ENCODE measurements at places on chromosomes 11 and 22.

- no peak for DNase-seq
These were observed 31.7 kb downstream of the FAM181B start for GRCh38 chr11:82701847-82702520.

GRCh38 chr11:68506908-68507307, 46.4 kb downstream of the PPP6R3 start:
- no peak for DNase-seq

DNA sequence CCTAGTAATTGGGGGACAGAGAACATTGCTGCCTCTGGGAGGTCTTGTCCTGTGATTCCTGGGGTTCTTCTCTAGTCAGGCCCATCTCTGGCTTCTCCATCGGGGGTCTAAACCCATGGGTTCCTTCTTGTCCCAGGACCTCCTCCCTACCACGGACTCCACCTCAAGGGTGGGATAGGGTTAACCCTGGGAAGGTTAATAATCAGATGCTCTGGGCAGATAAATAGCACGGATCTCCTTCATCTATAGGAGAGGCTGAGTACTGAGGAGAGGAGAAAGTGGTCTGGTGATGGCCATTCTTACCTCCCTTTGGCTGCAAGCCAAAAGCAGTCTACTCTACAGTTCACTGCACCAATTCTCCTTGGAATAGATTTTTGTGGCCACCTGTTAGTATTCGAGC, 10.5 kb downstream of the HEPHL1 start:
- no peak for DNase-seq

GRCh38 chr11:126637795-126638175, 282.3 kb downstream of the ST3GAL4 start:
- DNase-seq: no peak

- DNase-seq: no peak
These were observed 51.2 kb upstream of the SLC22A12 start for GRCh38 chr11:64539711-64540427.

DNA sequence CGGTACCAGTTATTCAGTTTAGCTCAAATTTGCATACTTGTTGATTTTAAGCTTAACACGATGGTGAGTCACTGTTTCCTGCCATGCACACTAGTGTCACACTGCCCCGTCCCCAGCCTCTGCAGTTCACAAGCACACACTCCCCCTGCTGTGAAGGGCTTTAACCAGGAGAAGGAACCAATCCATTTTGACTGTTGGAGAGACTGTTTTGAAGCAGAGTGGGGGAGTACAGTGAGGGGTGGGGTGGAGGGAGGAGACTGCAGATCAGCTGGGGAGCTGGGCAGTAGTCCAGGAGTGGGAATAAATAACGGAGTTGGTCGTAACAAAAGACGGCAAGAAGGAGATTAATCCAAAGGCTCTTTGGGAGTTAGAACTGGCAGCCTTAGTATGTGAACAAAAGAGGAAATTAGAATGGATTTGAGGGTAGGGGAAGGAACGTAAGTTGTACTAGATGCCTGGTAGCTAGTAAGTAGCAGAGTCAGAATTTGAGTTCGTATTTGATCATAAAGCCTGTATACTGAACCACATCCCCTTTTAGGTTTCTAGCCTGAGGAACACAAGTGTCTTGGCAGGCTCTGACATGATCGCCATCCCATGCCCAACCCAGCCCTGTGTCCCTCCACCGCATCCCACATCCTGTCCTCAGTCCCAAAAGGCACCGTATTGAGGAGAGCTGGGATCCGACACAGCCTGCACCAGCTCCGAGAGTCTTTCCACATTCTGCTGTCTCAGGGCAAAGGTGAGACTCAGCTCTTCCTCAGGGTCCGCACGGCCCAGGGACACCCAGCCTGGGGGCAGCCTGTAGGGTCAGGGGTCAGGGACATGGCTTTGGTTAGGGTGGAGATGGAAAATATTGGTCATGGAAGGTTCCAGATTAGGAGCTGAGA, 862 bp downstream of the TPP1 start:
- DNase-seq: no peak

GRCh38 chr22:20194681-20195593, 44.1 kb upstream of the CCDC188 start:
- DNase-seq: no peak

- no peak for DNase-seq
These were observed 37.5 kb downstream of the TNRC6B start for GRCh38 chr22:40215266-40215665.

DNA sequence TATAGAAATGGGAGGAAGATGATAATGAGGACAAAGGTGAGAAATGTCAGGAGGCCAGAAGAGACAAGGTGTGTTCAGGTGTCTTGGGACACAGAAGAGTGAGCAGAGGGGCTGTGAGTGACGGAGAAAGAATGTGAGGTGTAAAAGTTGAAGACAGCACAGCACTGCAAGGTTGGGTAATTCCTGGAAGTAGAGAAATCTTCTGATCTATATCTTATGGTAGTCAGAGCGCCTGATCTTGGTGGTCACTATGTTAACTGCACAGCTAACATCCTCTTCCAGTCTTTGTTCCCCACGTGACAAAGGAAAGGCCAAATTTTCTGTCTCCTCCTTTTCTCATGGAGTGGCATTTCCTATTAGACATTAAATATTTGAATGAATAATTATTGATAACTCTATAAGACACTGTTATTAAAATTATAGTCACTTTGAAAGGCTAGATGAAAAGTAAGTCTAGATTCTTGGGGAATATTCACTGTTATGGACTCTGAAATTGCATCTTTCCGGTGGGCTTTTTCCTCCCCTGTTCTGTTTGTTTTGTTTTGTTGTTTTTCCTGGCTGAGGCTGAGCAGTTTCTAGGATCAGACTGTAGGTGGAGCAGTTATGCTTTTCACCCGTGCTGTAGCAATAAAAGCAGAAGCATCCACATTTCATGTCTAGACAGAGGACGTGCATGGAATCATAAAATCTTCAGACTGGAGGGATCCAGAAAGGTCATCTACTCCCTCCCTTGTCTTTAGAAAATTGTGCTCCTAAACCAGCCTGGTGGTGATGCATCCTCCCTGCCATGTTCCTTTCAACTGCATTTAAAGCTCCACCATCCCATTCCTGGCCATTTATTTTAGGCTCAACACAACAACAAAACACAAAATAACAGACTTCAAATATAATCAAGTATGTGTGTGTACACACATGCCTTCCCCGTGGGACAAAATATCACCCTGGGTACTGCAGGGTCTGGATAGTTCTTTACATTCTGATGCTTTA, 26.6 kb downstream of the SC5D start:
- DNase-seq: no peak

GRCh38 chr11:12099132-12099873, 11.1 kb upstream of the MICAL2 start:
- DNase-seq: no peak

- no peak for DNase-seq
These were observed 137.4 kb downstream of the NAV2 start for GRCh38 chr11:19849947-19850593.

- no peak for DNase-seq
These were observed 220.4 kb upstream of the RAG2 start for GRCh38 chr11:36818410-36818809.

GRCh38 chr11:45959851-45960250, 37.4 kb downstream of the LARGE2 start:
- no peak for DNase-seq

DNA sequence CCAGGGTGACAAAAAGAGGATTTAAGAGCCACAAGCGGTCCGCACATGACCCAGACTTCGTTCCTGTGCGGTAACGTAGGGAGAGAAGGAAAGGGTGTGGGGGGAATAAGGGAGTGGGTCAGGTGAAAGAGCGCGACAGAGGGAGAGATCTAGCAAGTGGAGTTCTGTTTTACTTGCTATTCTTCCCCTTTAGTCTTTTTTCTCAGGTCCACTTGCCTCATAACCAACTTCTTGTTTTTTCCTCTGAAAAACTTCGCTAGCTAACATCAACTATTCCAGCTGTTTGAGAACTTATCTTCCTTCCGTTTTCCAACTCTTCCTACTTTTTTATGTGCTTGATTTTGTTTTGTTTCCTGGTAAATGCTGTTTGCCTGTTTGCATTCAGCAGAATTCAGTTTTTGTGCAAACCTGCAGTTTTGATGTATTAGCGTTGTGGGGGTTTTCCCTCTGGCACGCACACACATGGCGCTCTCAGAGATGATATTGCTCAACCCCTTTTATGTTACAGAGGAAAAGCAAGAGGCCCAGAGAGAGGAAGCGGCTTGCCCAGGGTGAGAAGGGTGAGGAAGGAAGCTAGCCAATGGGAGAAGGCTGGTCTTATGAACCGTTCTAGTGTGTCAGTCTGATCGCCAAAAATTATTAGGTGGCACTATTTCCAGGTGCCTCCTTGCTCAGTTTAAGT, 592 bp upstream of the CTSC start:
- DNase-seq: no peak

DNA sequence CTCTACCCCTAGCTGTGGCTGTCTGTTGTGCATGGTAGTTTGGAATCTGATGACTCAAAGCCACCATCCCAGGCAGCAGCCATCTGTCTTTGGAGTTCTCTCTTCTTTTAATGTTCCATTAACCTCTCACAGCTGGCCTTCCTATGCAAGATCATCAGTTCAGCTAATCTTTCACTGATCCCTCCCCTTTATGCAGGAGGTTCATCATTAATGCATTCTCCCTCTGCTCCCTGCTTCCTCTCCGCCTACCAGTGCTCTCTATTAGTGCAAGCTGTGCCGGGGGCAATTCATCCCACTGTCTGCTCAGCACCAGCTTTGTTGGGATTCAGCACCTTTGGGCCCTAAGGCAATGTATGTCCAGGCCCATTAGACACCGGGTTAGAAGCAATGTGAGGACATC, 413.0 kb upstream of the LRRC4C start:
- no peak for DNase-seq
